ENCODE measurements at places on chromosomes 3 and 15. TPM values are rescaled to one million over a fixed set of nuclear protein-coding genes. Genes with fewer than 3 reads are reported as not detected.

SCAP gene
- total RNA-seq: 44.5 TPM

NEK10 gene
- 7.5 TPM for total RNA-seq

DNA sequence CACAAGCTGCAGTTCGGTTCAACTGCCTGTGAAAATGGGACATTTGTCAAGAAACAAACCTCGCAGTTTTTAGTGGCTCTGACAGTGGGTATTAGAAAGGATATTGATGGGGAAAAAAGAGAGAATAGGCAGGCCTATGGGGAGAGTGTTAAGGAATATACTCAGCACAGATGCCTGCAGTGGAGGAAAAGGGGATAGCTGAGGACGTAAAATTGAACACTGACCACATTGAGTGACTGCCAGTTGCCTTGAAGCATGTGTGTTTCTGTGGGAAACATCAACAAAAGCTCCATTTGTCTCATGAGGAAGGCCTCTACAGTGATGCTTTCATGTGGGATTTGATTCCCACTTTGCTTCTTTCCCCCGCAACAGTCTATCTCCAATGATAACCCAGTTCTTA, 1042.1 kb downstream of the TUSC7 start:
- DNase-seq: no peak

- no peak for DNase-seq
Measured at GRCh38 chr3:61518590-61518989, 42.8 kb upstream of the PTPRG start.
